NCI-H82 (cell line): ENCODE measurements at places on chromosomes 12 and 14.
A peak's percentile ranks its signal among the peaks of the same experiment; 100 is the strongest.

DNA sequence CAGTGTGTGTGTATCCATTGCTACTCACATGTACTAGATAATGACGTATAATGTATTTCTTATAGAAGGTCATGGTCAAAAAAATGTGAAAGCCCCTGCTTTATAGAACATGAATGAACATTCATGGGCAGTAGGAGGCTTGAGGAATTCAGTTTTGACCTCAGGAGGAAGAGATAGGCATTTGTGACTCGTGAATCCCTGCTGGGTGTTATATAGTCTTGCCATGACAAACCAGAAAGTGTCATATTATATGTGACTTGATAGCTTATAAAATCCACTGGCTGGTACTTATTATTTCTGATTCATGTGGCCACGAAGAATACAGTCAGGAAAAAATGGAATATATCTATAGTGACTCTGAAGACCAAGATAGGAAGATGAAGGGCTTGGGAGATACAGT is 287.6 kb downstream of the CEP128 start:
- no peak for DNase-seq

GRCh38 chr14:63467440-63468072 is 75.6 kb downstream of the PPP2R5E start:
- peak; percentile 11 for DNase-seq

- no peak for DNase-seq
These were observed 509.1 kb downstream of the VRK1 start for GRCh38 chr14:97306133-97306759.

- DNase-seq, result no peak
These were observed 540 bp downstream of the PAX9 start for GRCh38 chr14:36662258-36662542.

- DNase-seq, result no peak
These were observed 13.8 kb downstream of the MSRB3 start for GRCh38 chr12:65292241-65292640.

GRCh38 chr12:26176725-26177124 is 18.6 kb upstream of the SSPN start:
- DNase-seq, result no peak

DNA sequence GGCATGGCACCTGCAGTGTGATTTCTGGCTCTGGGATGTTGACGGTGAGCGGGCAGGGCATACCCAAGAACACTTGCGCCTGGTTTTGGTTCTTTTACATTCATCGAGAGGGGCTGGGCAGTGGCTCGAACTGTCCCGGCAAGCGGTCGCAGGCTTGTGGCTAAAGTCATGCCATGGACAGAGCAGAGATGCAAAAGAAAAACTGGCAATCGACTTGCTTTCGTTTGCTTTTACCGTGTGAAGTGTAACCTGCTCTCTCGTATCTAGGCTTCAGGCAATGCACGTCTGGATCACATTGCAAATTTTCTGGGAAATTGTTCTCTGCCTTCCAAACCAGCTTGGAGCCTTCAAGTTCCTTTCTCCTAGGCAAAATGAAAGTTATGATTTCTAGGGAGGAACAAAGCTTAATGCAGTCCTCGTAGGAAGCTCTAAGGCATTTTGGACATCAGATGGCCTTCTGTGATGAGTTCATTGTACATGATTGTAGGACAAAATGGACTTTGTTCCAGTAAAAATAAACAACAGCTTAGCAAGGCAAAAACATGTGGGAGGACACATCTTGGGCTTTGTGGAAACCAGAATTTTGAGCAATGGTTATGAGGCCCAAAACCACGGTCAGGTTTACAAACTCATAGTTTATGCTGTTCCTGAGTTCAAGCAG is 18.3 kb downstream of the ADGRD1 start:
- DNase-seq, result no peak

- no peak for DNase-seq
These were observed 354.0 kb upstream of the KITLG start for GRCh38 chr12:88934163-88934747.

DNA sequence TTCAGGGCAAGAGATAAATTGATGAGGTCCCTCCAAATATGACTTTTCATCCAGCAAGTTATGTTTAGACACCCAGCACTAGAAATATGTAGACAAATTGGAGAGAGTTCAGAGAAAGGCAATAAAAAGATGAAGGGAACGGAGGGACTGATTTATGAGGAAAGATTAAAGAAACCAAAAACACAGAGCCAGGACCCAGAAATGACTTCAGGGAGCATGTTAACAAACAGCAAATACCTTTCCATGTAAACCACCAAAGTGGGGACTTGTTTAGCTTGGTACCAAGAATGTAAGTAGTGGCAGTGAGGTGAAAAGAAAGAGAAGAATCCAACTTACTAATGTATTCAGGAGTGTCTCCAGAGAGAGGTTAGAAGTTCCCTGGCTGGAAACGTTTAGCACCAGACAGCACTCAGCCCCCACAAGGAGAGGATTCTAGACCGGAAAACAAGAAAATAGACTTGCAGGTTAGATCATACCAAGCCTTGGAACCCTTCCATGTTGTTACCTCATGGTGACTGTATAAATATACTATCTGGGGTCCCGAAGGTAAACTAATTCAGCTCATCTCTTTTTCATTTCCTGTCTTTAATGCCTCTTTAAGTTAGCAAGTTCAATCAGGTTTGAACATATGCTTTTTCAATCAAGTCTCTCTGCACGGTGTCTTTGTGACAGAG is 79.2 kb downstream of the TBC1D30 start:
- no peak for DNase-seq

GRCh38 chr12:24909667-24910066 is 39.2 kb downstream of the BCAT1 start:
- DNase-seq, result no peak

DNA sequence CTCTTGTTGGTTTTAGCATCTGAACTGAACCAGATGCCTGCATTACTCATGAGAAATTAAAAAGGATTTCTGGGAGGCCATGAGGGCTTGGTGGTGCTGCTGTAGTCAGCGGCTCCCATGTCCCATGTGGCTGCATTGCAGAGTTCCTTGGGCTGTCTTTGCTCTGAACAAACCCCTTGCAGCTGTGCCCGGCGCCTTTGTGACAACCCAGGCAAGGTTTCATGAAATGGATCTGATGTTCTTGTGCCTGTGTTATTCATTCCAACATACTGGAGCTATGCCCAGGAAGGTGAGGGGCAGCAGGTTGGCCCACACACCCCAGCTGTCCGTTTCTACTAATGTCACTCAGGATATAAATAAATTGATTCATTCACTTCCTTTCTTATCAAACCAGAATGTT is 40.8 kb downstream of the TGFB3 start:
- peak; percentile 54 for DNase-seq
